ENCODE measurements at places on chromosomes 11 and 22.
A peak's percentile ranks its signal among the peaks of the same experiment; 100 is the strongest.

DNA sequence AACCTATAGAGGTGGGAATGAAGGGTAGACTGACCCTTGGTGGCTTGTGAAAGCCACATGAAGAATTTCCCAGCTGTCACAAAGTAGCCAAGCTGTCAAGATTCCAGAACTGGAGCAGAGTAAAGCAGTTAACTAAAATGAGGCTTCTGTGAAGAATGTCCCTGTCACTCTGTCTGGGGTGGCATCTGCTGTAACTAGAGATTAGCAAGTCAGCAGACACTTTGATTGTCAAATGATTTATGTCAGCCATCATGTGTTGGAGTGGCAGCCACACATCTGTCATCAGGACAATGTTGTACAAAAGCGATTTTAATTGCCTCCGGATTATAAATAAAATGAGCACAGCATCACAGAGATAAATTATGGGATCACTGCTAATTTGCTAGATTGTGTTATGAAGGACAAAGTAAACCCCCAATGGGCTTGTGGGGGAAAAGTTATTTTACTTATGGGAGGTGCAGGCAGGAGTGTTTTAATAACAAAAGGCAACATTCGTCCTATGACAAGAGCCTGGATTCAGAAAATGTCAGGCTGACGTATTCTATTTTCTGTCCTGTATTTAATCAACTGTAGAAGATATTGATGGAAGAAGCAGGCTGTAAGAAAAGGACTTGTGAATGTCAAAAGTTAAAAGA, 270.9 kb downstream of the FAM181B start:
- DNase-seq: no peak

GRCh38 chr11:7904917-7905316, 26.2 kb downstream of the OR10A6 start:
- no peak for DNase-seq

GRCh38 chr11:44329472-44330230, 19.7 kb upstream of the ALX4 start:
- no peak for DNase-seq

GRCh38 chr22:28002181-28002700, 83.2 kb upstream of the PITPNB start:
- DNase-seq: no peak

DNA sequence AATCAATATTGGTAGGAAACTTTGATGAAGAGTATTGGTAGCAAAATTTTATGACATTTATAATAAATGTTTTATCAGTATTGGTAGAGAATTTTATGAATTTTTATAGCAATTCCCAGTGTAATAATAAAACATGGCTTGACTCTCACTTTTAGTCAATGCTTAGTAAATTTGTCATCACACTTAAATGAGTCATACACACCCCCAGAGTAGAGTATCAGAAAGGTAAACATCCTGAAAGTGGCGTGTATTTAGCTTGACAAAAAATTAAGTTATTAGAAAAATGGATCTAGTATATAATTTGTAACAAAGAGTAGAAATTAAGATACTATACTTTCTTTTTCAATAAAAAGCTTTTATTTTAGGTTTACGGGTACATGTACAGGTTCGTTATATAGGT, 2.6 kb downstream of the MS4A3 start:
- DNase-seq: no peak

- no peak for DNase-seq
These were observed 473.7 kb upstream of the ISX start for GRCh38 chr22:34592123-34592740.

DNA sequence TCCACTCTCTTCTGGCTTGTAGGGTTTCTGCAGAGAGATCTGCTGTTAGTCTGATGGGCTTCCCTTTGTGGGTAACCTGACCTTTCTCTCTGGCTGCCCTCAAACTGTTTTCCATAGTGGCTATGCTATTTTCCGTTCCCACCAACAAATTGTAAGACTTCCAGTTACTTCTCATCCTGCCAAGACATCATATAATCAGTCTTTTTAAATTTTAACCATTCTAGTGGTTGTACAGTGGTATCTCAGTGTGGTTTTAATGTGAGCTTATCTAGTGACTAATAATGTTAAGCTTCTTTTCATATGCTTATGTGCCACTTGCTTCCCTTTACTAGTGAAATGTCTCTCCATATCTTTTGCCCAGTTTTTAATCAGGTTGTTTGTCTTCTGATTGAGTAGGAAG, 13.6 kb upstream of the TRIM29 start:
- DNase-seq: no peak

- DNase-seq: no peak
These were observed 838.9 kb downstream of the DLG2 start for GRCh38 chr11:84788220-84788619.

- no peak for DNase-seq
These were observed 31.6 kb upstream of the IZUMO1R start for GRCh38 chr11:94272738-94273313.

DNA sequence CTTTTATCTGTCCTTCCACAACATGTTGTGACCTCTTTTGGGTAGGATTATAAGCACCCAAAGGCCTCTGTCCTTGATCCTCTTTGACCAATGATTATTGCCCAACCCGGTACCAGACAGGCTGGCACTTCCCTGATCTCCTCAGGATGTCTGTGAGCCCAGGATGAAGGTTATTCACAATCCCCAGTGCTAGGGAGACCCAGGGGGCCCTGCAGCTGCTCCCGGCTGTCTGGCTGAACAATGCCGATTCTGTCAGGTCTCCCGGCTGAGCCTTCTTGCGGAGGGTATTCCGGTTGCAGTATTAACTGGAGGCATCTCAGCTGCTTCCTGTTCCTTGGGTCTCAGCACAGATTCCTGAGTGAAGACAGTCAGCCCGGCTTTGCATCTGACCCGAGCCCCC, 71.2 kb upstream of the CDON start:
- no peak for DNase-seq

DNA sequence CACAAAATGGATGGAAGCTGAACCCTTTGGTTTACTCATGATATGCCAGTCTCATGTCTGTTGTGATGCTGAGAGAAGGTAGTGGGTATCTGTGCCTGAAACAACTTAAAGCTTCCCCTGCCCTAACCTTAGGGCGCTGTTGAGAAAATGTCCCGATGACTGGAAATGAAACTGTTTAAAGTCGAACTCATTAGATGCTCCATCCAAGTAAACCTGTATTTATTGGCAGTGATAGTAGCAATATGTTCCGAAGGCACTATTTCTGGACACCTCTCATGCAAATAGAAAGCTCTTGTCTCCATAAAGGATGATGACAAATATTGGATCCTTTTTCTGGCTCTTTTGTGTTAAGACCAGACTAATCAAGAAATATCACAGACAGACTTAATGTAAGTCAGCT, 86.2 kb downstream of the GRAMD1B start:
- DNase-seq: no peak

- DNase-seq: peak; percentile 38
These were observed 54.8 kb downstream of the CHST1 start for GRCh38 chr11:45610627-45611026.

DNA sequence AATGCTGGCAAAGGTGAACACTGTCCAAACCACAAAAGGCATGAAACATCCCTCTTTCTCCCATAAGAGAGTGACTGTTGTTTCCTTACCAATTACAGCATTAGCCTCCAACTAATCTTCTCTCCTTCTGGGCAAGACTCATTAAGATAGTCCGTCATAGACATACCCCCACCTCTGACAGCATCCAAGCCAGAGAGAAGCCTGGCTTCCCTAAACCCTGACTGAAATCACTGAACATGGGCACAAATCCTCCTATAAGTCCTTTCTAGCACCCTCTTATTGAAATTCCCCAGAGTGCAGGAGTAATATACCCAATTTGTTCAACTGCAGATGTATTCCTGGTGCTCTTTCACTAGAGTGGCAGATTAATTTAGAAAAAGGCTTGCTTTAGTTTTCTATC, 1.7 kb upstream of the RNASEH2C start:
- DNase-seq: no peak

DNA sequence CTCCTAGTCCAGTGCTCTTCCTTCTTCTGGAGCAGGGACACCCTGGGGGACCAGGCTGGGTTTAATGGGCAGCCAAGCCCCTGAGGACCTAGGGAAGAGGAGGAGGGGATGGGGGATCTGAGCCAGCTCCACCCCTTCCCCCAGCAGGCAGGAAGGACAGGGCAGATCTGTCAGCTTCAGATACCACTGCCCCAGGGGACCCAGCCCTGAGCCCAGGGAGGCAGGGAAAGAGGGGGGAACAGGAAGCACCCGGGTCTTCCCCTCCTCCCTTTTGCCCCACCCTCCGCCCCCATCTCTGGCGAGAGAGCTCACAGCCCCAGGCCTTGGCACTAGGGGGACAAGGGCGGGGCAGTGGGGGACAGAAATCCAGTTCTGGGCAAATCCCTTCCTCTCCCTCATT, 11.7 kb upstream of the SOX10 start:
- DNase-seq: peak; percentile 67

- DNase-seq: no peak
These were observed 492.9 kb downstream of the SOX6 start for GRCh38 chr11:15863411-15863810.

DNA sequence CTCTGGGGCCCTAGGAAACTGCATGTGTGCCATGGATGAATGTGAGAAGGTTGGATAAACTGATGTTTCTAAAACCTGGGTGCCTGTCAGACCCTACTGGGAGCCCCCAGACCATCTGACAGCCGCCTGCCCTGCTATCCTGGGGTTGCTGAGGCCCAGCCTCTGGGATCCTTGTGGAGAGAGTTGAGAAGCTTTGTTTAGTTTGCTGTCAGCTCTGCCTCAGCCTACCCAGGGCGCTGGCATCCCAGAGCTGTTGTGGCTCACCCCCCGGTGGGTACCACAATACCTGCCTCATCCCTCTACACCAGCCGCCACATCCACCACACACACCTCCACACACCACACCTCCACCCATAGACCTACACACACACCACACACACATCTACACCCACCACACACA, 38.5 kb upstream of the HMOX1 start:
- DNase-seq: no peak

GRCh38 chr11:128520206-128520887, 67.0 kb downstream of the ETS1 start:
- peak; percentile 25 for DNase-seq

GRCh38 chr11:32438866-32439489, 3.6 kb upstream of the WT1 start:
- no peak for DNase-seq

DNA sequence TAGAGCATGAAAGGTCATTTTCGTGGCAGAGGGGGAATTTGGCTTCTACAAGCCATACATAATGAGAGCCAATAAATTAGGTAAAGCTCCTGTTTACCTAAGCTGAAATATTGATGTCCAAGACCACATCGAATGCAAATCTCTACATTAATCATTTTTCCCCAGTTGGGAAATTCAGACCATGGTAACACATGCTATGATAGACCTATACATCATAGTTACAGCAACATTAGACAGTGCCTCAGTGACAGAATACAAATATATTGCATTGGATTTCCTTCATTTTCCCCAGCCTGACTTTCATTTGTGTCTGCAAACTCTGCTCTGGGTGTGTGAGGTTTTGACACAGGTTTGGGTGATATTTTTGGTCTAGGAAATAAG, 1079.7 kb upstream of the TENM4 start:
- no peak for DNase-seq

DNA sequence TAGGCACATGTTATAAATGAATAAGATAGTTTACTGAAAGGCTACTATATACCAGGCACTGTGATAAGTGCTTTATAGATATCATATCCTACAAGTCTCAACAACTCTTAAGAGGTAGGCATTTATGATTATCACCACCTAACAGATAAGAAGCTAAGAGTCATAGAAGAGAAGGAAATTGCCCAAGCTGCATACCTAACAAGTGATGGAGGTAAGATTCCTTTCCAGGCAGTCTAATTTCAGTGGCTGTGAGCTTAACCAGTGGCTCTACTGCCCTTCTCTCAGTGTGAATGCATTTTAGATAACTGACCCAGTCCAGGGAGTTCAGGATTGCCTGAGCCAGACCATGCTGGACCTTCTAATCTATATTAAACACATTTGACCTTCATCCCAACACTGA, 39.2 kb downstream of the HEPHL1 start:
- DNase-seq: no peak

DNA sequence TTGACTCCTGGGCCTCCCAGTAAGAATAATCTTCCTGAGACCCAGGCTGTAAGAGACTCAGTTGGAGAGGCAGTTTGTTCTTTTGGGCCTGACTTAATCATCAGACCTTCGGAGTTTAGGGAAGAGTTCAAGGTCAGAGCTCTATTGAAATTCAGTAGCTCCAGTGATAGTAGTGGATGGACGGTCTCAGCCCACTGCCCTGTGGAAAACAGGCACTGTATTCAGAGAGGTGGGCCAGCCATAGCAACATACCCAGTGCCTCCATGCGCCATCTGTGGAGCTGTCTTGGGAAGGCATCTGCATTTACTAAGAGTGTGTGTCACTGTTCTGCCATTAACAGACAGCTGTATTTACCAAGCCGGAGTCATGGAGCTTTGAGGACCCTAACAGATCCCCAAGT, 2.9 kb downstream of the SMARCB1 start:
- DNase-seq: peak; percentile 39

DNA sequence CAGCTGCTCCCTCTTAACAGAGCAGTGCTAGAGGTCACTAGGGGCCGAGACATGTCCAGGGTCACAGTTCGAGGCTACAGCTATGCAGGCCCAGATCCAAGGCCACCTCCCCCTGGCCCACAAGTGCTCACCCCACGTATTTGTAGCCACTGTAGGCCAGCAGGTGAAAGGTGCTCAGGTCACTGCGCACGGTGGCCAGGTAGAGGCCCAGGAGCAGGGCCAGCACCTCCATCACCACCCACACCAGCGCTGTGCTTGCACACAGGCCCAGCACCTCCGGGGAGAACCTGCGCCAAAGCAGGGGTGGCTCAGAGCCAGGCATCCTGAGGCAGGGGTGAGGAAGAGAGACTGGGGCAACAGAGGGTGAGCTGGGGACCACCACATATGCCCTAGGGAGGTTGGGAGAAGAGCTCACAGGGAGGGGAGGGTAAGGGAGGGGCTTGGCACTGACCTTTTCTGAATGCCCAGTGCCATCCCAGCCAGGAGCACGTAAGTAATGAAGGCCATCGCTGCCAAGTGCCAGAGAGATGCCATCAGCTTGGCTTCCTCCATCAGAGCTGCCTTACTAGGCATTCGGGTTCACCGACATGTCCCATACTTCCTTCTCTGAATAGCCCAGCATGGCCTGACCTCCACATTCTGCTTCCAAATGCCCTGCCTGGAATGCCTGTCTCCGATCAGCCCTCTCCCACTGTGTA, 3.5 kb downstream of the YIF1A start:
- no peak for DNase-seq

DNA sequence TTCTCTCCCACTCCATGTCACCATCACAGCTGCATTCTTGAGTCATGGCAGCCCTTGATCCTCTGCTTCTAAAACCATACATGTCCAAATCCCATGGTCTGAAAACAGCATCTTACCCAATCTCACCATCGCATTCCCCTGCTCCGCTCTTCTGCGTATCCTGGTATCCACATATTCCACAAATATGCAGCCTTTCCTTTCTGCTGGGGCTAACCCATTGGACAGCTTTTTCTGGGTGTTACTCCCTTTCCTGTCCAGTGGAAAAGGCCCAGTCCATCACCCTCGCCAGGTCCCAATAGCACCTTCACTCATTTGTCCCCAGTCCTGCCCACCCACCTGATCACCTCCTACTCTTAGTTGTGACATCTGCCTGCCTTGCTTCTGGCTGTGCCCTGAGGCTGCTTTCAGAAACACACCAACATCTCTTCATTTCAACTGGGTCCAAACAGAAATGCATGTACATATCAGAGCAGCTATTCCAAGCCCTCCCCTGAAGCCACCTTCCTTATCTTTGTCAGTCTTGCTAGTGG, 237.6 kb upstream of the TBCEL start:
- no peak for DNase-seq
